ENCODE measurements at places on chromosomes 11 and 22.

- no peak for DNase-seq
These were observed 178.0 kb downstream of the DSCAML1 start for GRCh38 chr11:117618982-117619355.

DNA sequence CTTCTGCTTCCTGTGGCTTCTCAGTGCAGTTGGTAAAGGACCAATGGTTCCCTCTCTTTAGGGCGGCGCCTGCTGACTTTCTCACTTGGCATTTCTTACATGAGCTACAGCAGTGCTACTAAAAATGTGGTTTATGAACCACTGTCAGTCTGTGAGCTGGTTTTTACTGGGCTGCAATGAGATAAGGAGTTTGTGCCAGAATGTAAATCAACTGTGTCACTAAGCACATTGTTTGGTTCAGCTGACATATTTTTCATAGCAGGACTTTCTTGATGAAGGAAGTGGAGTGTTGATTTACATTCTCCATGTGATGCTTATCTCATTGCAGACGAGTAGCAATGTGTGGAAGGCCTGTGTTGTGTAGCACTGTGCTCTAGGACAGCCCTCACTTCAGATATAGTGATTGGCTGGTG lies 463.3 kb downstream of the SOX6 start:
- no peak for DNase-seq

DNA sequence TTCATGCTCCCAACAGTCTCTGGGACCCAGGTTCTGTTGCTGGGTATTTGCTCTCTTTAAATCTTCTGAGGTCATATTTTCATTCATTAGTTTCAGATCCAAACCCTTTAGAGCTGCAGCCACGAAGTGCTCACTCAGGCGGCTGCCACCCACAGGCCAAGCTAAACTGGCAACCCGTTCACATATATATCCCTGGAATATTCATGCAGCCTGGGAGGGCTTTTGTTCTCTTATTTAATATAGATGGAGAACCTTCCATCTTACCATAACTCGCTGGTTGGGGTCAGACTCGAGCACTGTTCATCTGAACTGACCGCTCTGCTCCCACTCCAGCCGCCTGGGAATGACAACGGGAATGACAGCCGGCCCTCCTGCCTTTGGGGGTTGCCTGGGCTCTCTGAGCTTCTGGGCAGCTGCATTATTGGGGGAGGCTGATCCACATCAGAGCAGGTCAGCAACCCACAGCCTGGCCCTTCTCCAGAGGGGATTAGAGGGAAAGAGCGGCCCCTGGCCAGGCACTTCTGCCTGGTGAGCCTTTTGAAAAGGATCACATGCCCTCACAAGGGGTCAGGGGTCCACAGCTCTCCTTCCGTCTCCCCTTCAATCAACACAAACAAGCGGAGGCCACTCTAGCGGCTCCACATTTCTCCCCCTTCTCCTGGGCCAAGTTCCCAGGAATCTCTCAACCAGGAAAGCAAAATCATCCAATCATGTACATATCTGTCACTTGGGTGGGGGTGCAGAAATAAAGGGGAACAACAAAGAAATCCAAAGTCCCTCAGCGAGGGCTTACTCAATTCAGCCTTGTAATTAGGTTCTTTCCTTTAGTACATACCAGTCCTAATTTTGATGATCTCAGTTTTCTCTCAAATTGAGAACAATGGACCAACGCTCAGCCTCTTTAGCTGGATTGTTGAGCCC lies 11.8 kb downstream of the TMEM184B start:
- no peak for DNase-seq

- DNase-seq, result no peak
These were observed 598.2 kb upstream of the ANO3 start for GRCh38 chr11:25733777-25734176.

DNA sequence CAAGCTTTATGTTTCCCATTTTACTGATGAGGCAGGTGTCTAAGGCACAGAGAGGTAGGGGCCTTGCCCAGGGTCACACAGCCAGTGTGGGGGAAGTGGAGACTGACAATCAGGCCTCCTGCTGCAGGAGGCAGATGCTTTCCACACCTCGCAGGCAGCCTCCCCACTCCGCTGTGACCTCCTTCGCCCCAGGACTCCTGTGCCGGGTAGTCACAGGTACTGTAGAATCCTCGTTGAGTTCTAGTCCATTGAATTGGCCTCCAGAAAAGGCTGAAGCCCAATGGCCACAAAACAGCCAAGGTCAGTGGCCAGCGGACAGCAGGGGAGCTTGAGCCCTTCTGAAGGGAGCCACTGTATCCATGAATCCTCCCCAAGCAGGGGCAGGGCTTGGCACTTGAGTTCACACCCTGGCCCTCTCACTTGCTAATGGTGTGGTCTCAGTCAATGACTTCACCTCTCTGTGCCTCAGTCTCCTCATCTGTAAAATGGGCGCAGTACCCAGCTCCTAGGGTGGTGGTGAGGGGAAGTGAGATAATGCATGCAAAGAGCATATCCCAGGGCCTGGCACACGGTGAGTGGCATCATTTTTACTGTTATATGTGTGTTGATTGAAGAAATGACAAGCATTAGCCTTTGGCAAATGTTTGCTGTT lies 1.1 kb upstream of the FXYD2 start:
- no peak for DNase-seq

All from activated CD4-positive, alpha-beta T cell treated with anti-CD3 and anti-CD28 coated beads, Interleukin-2, amount 50 U/mL, for 1 hour (primary cell).